GM19239 (cell line): ENCODE measurements at places on chromosomes 5 and 9.

- DNase-seq, result no peak
Observed at GRCh38 chr5:80865551-80865950, 94.6 kb upstream of the RASGRF2 start.

- no peak for DNase-seq
Observed at GRCh38 chr9:117284414-117284813, 130.4 kb downstream of the ASTN2 start.

DNA sequence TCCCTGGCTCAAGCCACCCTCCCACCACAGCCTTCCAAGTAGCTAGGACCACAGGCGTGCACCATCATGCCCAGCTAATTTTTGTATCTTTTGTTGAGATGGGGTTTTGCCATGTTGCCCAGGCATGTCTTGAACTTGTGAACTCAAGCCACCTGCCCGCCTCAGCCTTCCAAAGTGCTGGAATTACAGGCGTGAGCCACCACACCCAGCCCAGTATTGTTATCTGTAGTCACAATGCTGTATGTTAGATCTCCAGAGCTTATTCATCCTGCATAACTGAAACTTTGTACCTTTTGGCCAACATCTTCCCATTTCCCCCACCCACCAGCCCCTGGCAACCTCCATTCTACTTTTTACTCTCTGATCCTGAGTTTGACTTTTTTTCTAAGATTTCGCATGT, 37.5 kb downstream of the CREBRF start:
- no peak for DNase-seq

DNA sequence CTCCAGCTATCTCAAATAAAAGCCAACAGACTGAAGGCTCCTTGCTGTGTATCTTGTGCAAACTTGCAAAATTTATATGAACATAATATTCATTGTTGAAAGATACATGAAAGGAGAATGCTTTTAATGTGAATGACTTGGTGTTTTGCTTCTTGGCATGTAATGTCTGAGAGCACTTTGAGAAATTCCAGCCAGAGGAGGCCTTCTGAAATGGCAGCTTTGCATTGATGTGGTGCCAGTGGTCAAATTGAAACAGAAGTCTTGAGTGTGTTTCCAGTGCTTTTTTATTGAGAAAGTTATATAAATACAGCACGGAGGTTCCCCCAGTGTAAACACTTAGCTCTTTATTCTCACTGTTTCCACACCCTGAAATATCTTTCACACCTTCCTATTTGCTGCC, 182.1 kb downstream of the ADCY2 start:
- no peak for DNase-seq

DNA sequence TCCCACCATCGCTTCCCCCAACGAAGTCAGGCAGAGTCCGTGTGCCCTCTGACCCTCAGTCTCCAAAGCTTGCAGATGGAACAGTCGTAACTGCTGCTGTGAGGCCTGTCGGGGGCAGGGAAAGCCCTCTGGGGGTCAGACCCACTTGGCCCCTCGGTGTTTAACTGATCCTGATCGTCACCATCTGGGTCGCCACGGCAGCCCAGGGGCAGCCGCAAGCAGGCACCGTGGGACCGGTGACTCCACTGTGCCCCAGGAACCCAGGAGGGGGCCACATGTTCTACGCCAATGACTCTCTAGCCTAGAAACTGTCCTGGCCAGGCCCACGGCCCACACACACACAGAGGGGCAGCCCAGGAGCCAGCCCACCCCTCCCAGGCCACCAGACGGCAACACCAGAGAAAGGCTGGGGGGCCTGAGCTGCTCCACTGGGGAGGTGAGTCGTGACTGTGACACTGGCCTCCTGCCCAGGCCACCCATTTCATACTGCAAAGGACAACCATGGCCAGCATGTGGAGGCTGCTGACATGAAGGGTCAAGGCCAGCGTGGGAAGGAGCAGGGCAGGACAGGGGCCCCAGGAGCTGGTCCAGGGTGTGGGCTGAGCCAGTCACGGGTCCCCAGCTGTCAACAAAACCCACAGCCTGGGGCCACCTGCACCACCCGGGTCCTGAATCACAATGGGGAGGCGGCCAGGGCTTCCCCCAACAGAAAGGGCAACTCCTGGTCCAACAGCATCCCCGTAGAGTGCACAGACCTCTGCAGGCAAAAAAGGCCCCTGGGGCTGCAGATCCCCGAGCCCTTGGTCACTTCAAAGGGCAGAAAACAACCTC, 20.8 kb downstream of the VAV2 start:
- DNase-seq, result no peak

GRCh38 chr5:34587355-34588241, 68.5 kb upstream of the RAI14 start:
- DNase-seq, result no peak

- no peak for DNase-seq
Observed at GRCh38 chr9:121160025-121160424, 41.6 kb downstream of the RAB14 start.

DNA sequence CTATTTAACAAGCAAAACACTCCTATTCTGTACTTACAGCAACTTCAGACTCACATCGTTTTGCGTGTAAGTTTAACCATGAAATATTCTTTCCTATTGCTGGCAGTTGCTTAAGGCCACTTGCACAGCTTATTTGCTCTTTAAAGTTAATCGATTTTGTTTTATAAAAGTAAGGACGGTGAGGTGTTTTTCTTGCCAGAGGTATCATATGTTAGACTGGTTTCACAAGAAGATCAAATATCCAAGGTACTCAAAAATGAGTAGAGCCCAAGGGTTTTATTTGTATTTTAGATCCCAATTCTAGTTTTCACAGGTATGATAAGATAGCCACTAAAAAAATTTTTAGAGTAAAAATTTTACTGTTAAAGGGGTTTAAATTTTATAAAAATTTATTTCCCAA, 16.2 kb downstream of the CLINT1 start:
- no peak for DNase-seq

GRCh38 chr5:36613771-36614656, 7.6 kb downstream of the SLC1A3 start:
- no peak for DNase-seq
